ENCODE measurements at places on chromosomes 3 and 15.

DNA sequence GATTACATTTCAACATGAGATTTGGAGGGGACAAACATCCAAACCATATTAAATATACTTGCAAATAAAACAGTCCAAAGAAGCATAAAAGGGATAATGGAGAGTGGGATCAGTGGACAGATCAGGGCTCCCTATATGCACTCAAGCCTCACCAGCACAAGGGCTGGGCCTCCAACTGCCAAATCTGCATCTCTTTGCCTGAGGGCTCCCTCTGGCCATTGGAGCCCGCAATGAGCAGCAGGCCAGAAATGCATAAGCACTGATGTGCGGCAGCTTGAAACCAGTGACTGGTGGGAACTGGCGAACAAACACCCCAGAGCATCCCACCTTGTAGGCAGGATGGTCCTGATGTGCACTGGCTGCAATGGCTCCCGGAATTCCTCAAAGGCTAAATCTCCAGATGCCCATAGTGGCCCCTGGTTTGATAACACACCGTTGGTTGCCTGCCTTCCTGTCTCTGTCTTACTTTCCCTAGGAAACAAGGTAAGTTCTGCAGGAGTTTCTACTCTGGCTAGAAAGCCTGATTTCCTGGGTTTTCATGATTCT, 55.9 kb upstream of the POMGNT2 start:
- no peak for DNase-seq

DNA sequence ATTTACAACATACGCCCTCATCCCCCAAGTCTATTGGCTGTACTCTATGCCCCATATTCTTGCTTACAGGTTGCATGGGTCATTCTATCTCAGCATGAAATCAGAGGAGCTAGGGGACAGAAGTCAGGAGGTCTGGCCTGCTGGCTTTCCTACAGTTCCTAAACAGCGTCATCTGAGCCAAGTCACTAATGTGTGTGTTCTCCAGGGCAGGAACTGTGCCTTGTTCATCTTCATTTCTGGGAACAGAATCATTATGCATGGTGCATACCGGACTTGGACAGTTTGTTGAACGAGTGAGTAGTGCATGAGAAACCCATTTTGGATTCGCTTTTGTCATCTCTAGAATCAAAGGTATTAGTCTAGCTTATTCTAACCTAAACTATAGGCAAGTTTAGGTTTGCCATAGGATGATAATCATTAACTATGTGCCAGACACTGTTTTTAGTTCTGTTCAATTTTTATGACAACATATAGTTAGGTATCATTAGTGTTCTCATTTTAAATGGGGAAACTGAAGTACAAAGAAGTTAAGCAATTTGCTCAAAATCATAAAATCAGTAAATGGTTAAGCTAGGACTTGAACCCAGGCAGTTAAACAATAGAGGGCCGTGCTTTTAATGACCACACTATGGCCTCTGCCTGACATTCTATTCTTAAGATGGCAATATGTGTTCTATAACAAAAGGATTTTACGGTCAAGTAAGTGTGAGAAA, 105.2 kb downstream of the FMN1 start:
- no peak for DNase-seq

DNA sequence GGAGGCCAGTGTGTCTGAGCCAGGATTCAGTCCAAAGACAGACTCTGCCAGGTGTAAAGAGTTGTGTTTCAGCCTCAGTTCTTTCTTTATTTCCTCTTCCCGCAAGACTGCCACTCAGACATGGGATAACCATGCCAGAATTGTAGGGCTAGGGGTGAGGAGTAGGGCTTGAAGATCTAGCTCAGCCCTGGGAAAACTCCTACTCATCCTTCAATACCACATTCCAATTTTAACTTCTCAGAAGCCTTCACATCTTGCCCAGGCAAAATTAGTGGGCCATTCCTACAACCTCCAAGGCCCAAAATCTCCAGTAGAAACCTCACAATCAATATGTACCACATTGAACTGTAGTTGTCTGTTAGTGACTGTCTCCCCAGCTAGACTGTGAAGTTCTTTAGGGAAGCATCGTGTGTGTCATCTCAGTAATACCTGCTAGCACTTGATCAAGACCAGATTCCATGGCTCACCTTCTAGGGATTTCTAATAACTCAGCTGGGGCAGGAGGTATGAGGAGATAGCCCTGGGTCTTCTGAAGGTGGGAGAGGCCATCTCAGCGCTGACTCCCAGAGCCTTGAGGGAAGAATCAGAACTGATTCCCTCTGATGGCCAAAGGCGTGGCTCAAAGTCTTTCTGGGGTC, 19.7 kb downstream of the HRH1 start:
- no peak for DNase-seq

DNA sequence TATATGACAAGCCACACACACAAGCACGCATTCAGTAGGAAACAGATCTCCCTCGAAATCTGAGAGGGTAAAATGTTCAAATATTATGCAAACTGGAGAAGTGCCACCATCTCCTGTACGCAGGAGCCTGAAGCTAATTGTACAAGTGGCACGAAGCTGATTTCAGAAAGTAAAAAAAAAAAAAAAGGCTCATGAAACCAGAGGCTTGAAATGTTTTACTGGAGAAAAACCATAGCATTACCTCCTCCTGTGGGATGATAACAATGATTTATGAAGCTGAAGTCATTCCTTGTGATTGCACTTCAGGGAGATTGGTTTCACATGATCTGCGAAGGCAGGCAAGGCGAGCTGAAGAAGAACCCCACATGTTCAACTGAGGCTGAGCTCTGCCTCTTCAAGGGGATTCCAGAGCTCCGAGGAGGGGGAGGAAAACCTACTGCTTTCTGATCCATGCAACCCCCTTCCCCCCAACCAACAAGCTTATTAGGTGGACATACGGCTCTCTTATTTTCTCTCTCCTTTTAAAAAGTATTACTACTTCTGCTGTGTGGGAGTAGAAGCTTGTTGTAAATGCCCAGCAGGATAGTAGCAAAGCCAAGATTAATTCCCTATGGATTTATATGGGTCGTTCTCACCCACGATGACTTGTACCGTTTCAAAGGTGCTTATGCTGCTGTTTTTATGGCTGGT, 101.1 kb downstream of the GREM1 start:
- no peak for DNase-seq

DNA sequence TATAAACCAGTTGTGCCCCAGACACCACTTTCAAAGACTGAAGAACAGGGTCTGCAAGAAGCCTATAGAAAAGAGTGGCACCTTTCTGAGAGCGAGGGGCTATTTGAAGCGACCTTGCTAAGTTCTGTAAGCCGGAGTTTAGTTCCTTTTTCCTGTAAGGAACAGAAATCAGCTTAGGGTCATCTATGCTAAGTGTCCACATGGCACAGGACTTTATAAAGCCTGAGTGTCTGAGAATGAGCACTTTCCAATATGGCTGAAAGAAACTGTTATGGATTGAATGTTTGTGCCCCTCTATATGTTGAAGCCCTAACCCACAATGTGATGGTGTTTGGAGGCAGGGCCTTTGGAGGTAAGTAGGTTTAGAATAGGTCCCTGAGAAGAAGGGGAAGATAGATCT, 4.0 kb upstream of the A4GNT start:
- no peak for DNase-seq

DNA sequence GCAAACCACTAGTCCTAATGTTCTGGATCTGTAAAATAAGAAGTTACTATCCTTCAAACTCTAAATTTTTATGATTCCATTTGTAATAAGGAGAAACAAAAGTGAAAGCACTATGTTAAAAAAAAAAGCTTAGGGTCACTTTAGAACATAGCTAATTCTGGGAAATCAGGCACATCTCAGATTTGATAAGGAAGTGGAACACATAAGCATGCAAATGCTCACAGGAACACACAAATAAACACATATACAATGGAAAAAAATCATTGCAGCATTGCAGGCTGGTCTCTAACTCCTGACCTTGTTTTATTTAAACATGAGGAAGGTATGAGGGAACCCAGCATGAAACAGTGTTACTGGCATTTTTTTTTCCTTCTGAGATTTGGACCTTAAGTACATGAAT, 63.2 kb upstream of the TNFSF10 start:
- DNase-seq, result no peak

GRCh38 chr15:75249726-75250125, 8.4 kb upstream of the GOLGA6C start:
- no peak for DNase-seq

DNA sequence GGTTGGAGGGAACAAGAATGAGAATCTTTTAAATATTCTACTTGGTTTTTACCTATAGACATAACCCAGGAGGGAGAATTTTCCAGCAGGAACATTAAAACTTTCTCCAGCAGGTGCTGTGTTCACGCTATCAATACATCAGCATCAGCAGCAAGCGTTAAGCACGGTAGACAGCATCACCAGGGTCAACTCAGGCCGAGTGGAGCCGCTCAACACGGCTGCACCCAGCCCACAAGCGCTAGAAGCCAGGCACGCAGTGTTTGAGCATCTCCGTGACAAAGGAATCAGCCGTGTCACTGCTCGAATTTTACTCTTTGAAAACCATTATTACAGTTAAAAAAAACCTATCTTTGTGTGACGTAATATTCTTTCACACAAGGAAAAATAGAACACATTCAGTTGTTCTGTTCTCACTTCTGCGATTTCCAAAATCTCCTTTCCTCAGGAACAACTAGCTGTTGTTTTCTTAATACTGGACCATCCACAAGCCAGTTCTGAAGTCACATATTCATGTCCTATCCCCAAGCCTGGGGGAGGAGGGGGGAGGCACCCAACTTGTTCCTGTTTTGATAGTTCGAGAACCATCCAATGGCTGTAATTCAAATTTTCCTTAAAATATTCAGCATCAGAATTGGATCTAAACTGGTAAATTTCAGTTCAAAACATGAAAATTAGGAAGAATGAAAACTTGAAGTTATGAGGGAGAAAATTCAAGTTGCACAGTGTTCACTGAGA, 77.9 kb downstream of the ADAMTS17 start:
- DNase-seq, result no peak

DNA sequence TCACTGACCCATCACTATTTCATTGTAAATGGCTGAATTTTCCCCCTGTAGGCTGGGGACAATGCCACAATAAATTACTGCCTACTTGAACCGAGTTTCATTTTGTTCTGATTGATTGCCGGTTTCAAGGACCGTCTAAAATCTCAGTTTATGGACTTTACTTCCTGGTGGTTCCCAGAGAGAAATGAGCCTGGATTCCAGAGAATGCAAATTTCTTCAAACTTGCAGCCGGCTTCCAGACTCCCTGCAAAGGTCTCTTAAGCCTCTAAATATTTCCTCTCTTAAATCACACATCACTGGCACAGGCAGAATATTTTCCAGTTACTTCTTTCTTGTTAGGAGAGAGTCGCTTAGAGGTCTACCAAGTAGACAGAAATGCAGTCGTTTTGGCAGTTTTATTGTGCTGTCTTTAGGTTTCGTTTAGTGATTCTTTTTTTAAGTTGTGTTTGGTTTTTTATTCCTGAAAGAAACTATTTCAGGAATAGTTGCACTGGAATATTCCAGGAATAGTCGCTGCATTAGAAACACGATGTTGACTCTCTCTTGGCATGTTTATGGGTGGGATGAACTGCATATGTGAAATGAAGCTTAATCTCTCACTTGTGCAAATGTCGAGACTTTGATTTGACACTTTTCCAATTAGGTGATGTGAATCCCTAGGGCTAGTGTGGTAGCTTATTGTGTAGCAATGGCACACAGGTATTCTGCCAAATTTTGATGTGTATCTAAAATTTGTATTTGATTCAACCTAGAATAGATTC, 284.1 kb upstream of the NR2E3 start:
- no peak for DNase-seq

GRCh38 chr3:100754563-100755334, 45.5 kb downstream of the TFG start:
- no peak for DNase-seq

- DNase-seq, result no peak
Observed at GRCh38 chr3:194985031-194985578, 285.9 kb downstream of the XXYLT1 start.

DNA sequence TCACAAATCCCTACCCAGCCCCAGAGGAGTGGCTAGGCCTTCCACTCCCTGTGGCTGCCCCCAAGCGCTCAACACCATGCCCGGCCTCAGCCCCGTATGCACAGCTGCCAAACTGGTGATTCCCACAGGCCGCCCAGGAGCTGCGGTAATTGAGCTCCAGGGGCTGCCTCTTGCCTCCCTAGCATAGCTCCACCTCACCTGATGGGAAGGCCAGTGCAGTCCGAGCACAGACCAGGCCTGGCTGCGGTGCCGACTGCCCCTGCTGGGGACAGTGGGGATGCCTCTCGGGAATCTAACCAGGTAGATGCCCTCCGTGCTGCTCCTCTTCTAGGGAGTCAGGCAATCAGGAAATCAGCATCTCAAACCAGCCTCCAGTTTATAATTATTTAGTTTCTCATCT, 25.9 kb downstream of the SCN5A start:
- DNase-seq, result no peak

DNA sequence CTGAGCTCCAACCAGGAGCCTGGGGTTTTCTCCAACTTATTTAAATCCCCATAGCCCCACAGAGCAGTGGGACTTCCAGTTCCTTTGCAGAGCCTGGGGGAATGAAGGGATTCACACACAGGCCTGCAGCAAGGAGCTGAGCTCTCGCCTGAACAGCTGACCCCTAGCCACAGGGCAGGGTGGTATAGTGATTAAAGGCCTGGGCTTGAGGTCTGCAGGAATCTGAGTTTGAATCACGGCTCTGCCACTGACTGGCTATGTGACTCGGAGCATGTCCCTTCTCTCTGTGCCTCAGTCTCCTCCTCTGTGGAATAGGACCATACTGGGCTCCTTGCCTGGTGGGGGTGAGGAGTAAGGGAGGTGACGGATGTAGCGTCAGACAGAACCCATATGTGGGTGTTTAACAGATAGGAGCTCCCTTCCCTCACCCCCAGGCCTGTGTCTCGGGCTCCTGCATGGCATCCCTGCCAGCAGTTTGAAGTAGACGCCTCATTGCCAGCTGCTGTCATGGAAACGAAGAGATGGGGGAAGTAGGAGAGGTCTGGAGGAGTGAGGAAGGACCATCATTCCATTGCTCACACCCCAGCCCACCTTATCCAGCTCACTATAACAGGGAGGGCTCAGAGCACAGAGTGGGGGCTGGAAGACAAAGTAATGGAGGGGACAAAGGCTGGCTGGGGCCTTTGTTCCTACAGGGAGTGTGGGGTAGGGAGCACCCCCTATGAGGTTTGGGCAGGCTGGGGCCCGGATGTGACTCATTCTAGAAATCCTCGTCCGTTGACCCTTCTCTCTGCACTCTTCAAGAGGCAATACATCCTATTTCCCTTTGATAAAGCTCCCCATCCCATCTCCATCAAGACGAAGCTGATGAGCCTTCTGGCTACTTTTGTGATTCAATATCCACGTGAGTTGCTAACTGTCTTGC, 14.8 kb downstream of the HRH1 start:
- DNase-seq, result no peak

DNA sequence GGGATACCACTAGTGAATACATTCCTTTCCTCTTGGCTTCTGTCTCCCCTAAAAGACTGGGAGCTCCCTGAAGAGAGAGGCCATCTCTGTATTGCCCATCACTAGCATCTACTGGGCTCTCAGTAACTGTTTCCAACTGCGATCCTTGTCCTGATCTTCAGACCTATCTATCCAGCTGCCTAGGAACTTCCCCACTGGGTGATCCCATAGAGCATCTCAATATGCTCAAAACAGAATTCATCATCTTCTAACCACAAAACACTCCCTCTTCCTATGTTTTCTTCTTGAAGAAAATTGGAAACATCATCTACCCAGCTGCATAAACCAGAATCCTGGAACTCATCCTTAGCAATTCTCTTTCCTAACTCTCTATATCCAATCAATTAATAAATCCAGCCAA, 54.6 kb downstream of the PLD1 start:
- no peak for DNase-seq

GRCh38 chr15:86871964-86872363, 792.3 kb downstream of the AGBL1 start:
- no peak for DNase-seq

GRCh38 chr3:30660136-30660535, 53.7 kb downstream of the TGFBR2 start:
- DNase-seq, result no peak

Measured in naive thymus-derived CD8-positive, alpha-beta T cell (primary cell).